ENCODE measurements at places on chromosomes 11 and 22. TPM values are rescaled to one million over a fixed set of nuclear protein-coding genes. Genes with fewer than 3 reads are reported as not detected.
A peak's percentile ranks its signal among the peaks of the same experiment; 100 is the strongest.

The DEPDC7 gene
- total RNA-seq: 1.4 TPM

The APOBEC3B gene
- 0.14 TPM for total RNA-seq

The NXPE4 gene
- total RNA-seq: not detected

The CDHR5 gene
- total RNA-seq: not detected

The CHKB gene
- 31.6 TPM for total RNA-seq

DNA sequence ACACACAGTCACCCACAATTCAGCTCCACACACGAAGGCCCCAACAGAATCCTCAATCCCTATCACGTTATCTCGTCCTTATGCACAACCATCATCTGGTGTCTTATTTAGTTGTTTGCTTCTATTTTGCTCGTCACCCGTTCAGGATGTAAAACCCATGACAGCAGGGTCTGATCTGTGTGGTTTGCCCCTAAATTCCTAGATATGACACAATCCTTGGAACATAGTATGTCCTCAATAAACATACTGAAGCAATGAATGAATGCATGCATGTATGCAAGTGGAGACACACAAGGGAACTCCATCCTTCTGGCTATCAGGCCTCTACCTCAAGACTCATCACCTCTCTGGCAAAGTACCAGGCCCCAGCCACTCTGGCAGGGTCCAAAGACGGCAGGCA lies 20.2 kb downstream of the STARD10 start:
- no peak for DNase-seq

- DNase-seq: no peak
These were observed 11.0 kb downstream of the PTPRJ start for GRCh38 chr11:47991266-47991830.

- no peak for DNase-seq
These were observed 23.5 kb upstream of the YPEL1 start for GRCh38 chr22:21759093-21759492.

GRCh38 chr11:134417871-134418840 lies 6.1 kb upstream of the B3GAT1 start:
- no peak for DNase-seq

GRCh38 chr22:35301372-35301874 lies 1.7 kb downstream of the TOM1 start:
- no peak for DNase-seq

- DNase-seq: no peak
These were observed 34.7 kb upstream of the TMPRSS4 start for GRCh38 chr11:118042141-118042540.

- no peak for DNase-seq
These were observed 31.6 kb upstream of the A4GALT start for GRCh38 chr22:42752230-42752746.

GRCh38 chr11:134701564-134702165 lies 289.6 kb upstream of the B3GAT1 start:
- peak; percentile 62 for DNase-seq

DNA sequence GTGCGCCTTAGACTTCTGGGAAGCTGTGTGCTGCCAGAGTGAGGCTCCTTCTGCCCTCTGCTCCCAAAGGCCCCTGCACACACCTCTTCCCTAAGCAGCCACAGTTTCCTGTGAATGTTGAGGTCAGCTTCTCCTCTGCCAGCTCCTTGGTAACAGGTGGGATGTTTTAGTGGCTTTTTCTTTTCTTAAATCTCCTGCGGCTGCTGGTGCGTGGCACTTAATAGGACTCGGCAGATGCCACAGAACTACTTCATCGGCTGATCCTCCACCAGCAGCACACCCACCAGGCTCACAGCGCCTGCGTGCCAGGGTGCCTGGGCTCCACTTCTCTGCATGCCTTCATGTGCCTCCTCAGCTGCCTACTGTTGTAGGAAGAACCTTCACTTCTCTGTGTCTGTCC lies 87.8 kb downstream of the RCN1 start:
- no peak for DNase-seq

DNA sequence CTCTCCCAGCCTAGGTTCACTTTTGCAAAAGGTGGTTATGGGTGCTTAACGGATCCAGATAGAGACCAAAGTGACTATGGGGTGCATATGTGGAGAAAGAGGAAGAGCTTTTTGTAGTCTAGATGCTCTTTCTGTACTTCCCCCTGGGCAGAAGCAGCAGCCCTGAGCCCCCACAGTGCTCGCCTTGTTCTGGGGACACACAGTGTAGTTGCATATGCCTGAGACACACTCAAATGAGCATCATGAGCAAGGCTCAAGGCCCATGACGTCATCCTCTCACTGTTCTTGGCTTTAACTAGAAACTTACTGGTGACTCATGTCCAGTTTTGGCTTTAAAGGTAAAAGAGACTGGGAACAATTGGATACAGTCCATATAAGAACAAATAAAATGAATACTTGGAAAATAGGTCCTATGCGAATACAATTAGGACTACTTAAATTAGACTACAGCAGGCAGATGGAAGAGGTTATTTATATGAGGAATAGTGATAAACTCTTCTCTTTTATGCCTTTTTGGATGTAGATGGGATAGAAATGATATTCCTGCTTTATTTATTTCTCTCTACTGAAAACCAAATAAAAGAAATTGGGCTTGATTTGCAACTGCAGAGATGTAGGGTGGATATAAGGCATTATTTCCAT lies 20.1 kb upstream of the PEX26 start:
- peak; percentile 91 for DNase-seq

GRCh38 chr11:133825156-133825555 lies 20.2 kb downstream of the SPATA19 start:
- no peak for DNase-seq

- peak; percentile 70 for DNase-seq
These were observed 65.6 kb downstream of the BUD13 start for GRCh38 chr11:116707161-116707629.

DNA sequence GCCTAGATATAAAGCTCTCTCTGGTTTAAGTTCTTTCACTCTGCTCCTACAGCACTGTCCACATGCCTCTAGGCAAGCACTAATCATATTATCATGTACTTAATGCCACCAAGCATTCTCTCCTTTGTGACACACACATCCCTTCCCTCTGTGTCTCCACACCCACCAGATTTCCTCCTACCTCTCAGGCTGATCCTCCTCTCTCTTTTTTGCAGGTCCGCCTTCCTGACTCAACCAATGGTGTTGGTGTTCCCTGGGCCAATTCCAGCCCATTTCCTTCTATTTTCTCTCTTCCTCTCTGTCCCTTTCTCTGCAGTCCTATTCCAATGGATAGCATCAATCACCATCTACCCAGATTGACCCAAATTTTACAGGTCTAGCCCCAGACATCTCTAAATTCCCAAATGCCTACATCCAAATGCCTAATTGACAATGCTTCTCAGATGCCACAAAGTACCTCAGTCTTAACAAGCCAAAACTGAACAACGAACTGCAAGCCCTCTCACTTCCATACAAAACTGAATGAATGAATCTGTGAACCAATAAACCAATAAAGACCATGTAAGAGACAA lies 504 bp upstream of the ZNF215 start:
- DNase-seq: no peak

- DNase-seq: peak; percentile 36
These were observed 233.5 kb downstream of the MIAT start for GRCh38 chr22:26890870-26891269.

DNA sequence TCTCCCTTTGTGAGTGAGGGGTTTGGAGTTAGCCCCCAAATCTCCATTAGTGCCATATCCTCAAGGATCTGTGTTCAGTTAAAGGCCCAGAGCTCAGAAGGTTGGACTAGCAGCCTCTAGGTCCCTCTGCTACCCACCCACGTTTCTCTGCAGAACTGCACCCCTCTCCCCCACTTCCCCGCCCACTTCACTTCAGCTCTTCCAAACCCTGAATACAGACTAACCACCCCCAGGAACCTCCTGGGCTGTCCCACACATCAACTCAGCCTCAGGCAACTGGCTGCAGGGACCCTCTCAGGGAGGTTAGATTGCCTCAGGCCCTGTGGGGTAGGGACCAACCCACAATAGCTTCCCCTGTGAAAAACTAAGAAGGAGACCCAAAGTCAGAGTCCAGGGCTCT lies 840 bp downstream of the VPREB3 start:
- no peak for DNase-seq

- DNase-seq: no peak
These were observed 10.3 kb downstream of the HSPA8 start for GRCh38 chr11:123051634-123052033.

GRCh38 chr11:69417699-69418085 lies 63.8 kb upstream of the LINC01488 start:
- peak; percentile 48 for DNase-seq

- DNase-seq: no peak
These were observed 9.0 kb downstream of the HMGXB4 start for GRCh38 chr22:35266277-35266676.

GRCh38 chr11:35257281-35257680 lies 118.3 kb downstream of the CD44 start:
- DNase-seq: no peak

DNA sequence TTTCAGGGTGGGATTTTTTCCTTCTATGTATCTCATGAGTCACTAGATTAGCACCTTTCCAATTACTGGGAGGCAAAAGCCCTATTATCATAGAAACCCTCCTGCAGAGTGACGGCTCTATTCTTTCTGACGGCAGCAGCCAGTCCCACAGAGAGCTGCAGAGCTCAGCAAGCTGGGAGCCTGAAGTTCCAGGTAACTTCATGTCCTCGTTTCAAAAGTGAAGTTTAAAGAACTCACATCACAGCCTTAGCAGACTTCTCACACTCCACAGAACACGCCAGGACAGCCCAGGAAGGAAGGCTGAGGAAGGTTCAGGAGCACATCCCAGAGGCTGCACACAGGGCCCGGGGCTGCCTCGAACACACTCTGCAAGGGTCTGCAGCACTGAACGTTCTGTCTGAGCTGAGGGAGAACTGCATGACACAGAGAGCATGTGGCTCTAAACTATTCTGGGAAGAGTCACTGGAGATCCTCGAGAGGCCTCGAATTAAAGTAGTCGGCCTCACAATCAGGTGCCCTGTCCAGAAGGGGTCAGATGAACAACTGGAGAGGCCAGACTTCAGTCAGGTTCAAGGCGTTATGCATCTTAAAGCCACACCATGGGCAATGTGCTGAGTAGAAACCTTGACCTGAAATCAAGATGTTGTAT lies 104.2 kb upstream of the DRD2 start:
- no peak for DNase-seq

DNA sequence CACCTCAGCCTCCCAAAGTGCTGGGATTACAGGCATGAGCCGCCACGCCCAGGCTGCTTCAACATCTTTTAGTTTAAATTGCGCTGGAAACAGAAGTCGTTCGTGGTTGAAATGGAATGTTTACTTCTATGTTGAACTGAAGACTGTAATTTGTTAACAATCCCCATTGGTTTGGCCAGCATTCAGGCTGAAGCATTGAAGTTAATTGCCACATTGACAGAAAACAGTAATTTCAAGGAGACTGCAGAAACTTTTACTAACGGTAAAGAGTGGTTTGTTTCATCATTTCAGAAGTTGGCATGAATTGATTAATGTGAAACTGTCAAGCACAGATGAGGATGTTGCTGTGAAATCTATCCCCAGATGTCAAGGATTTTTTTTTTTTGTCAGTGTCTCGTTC lies 14.2 kb downstream of the AP5B1 start:
- no peak for DNase-seq

DNA sequence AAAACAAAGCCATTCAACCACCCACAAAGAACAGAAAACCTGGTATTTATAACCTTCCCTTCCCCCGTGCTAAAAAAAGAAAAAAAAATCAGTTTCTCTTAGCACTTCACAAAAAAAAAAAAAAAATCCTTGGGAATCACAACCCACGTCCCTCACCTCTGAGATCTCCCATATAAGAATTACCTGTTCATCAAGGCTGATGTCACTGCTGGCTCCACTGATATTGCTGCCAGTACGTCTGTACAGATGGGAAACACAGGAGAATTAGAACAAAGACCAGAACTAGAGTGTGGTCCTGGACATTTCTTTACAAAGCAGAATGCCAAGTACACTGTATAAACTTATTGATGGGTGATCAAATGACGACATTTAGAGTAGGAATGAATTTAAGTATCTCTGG lies 14.9 kb downstream of the OSBP start:
- DNase-seq: no peak

Data from posterior vena cava (tissue), 2 donors.